Central memory CD4-positive, alpha-beta T cell (primary cell): ENCODE measurements at places on chromosomes 12 and 14.

DNA sequence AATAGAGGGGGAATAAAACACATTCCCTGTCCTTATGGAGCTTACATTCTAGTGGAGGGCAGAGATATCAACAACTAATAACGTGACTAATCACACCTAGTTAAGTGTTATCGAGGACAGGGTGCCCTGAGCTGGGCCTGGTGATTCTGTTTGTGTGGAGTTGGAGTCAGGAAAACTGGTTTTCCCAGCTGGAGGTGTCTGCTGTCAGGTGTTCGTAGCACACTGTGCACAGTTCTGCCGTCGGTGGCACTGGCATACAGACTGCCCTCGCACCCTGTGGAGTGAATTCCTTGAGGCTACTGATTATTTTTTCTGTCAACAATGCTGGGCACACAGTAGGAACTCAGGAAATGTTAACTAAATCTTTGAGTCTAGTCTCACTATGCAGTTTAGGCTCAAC, 900 bp upstream of the MTERF2 start:
- DNase-seq: no peak

DNA sequence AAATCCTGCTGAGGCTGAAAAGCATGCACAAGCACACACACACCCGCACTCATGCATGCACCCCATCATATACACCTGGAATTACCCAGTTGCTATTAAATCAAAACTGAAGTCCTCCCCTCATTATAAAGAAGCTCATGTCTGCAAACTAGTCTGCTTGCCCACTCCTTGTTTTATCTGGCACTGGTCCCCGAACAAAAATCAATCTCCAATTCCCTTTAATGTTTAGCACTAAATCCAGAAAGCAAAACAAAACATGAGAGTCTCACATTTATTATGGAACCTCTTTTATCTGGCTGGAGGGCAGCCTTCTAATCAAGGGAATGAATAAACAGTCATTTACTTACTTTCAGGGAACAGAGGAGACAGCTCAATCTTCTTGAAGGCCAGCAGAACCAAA, 1093.4 kb upstream of the FLRT2 start:
- no peak for DNase-seq

DNA sequence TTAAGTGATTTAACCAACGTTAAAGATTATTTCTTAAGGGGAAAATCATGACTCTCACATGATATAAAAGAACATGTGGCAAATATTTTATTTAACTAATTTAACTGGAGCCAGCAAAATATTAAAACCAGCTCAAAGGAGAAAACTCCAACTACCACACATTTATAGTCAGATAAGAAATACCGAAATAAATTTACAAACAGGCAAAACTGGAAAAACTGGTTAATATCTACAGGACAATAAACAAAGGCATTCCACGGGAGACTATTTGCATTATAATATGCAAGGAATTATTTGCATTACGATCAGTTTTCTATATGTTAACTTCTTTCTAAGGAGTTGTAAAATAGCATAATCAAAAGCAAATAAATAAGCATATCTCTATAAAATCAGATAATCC, 13.8 kb upstream of the BCL2L14 start:
- no peak for DNase-seq

DNA sequence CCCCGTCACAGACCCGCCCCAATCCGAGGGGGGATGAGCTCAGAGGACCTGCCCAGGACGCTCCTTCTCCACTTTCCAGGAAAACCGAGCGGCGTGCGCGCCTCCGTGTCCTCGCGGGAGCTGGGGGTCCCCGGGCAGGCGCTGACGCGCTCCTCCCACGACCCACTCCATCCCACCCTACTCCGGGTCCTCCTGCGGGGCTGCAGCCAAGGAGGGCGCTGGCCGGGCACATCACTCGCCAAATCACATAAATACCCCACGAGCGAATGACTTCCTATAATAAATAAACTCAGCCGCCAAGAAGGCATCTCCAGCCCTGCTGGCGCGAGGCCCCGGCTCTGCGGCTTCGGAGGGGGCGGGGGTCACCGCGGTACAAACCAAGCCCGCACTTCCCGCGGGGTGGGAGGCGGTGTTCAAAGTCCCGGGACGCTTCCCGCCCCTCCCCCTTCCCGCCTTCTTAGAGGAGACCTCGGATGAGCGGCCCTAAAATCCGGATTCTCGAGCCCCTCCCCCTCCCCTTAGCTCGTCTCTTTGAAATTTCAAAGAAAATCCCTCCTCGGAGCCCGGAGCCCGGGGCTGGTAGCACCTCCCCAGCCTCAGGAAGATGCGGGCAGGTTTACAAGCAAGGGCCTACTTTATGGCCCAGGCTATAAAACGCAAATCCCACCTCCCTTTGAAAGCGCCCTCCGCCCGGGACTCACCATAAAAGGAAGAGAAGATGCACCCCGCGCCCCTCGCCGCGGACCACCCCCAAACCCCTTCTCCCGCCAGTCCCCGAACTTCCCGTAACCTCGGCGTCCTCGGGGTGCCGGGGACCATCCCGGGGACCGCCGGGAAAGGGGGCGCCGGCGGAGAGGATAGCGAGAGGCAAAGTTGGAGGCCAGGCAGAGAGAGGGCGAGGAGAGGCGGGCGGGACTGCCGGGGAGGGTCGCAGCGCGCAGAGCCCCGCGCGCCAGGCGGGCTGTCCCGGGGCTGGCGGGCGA, 712 bp upstream of the FZD10 start:
- no peak for DNase-seq

- DNase-seq: no peak
Measured at GRCh38 chr14:77318006-77318553, 2.6 kb downstream of the POMT2 start.

- DNase-seq: no peak
Measured at GRCh38 chr12:8816448-8817050, 5.9 kb upstream of the A2ML1 start.

DNA sequence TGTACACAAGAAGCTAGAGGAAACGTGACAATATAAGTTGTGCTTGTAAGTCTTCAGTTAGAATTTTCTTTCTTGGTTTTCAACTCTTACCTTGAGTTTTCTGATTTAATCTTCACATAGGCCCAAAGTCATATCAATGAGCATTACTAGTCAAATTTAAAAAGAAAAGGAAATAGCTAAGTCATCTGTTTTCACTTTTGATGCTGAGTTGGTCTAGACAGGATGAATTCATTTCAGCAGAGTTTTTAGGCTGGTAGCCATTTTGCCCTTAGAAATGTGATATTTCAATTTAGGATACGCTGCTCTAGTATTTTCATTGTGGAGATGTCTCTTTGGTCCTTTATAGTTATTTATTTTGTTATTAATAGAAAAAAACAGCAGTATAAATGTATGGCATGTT, 44.6 kb upstream of the KRAS start:
- DNase-seq: no peak

DNA sequence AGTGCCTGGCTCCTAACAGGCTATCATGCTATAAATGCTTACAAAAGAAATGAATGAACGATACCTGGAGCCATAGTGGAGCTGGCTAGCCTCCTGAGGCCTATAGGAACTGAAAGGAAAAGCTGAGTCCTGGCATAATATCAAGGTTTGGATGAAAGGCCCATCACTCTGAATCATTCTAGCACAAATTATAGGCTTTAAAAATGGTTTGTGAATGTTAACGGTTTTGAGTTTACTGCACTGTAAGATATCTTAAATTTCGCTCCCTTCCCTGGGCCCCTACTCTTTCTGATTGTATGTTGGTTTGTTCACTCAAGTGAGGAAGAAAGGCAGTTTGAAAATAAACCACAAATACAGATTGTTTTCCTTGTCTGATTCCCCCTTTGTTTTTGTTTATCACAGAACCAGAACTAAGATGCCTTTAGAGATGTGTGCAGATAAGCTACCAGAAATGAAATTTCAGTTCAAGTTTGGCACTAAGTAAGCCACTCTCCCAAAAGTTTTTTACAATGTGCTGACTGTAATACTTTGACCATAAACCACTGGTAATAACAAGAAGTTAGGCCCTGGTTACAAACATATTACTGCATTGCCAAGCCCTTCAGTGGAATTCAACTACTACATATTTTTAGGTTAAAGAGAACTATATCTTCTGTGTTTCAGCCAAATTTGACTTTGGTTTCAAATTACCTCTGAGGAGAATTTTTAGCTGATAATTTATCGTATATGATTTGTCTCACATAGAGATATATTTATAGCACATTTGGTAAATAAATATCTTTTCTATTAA, 89.5 kb downstream of the ALX1 start:
- DNase-seq: no peak

GRCh38 chr14:21680072-21680471, 6.5 kb upstream of the OR4E1 start:
- DNase-seq: no peak

DNA sequence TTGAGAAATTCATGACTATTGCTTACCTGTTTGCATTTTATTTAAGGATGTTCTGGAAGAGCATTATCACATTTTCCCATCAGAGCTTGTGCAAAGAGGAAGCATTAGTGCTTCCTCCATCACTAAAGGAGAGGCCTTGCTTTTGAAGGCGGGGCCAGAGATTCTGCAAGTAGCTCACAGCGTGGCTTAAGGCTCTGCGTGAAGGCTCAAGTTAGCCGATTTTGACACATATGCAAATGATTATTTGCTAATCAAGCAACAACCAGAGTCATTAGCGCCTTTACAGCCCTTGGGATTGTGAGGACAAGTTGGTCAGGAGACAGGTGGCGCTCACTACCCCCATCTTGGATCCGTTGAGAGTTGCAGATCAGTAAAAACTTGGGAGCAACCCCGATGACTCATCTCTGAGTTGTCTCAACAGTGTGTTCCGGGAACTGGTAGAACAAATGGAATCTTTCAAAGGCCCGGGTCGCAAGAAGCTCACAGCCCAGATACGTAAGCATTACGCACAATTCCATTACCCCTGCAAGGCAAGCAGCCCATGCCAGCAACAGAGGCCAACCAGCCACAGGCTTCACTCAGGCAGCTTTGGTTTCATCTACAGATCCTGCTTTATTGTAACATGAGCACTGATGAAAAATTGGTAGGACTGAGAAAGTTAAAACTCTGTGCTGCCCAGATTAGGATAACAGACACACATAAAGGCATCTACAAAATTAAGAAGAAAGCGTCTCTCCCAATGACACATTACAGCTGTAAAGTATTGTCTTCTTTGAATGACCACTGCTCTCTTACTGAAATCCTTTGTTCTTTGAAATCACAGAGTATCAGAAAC, 34.9 kb upstream of the SPTSSA start:
- DNase-seq: no peak

- no peak for DNase-seq
Measured at GRCh38 chr12:64457032-64457431, 5.1 kb downstream of the TBK1 start.

DNA sequence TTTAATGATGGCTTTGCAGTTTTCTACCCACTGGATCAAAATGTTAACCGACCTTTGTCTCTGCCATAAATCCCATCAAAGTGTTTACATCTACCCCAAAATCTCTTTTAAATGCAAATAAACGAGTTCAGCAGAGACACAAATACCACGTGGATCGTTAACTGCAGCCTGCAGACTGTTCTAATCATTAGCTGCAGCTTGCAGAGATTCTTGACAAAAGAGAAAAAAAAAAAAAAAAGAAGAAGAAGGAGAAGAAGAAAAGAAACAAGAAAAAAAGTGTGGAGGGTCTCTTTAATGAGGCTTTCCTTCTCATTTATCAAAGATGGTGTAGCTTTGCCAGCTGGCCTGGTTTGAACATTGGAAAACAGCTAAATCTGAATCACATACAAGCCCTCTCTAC, 275.7 kb downstream of the NEDD1 start:
- no peak for DNase-seq

GRCh38 chr12:50927356-50927755, 25.0 kb upstream of the HIGD1C start:
- no peak for DNase-seq

- DNase-seq: no peak
Measured at GRCh38 chr12:110560048-110560447, 23.1 kb downstream of the PPTC7 start.

GRCh38 chr12:118126119-118126757, 9.7 kb upstream of the PEBP1 start:
- DNase-seq: no peak

GRCh38 chr12:64826234-64826633, 1.8 kb downstream of the TBC1D30 start:
- peak; percentile 17 for DNase-seq

- no peak for DNase-seq
Measured at GRCh38 chr14:22920697-22921096, 1.7 kb upstream of the RBM23 start.

DNA sequence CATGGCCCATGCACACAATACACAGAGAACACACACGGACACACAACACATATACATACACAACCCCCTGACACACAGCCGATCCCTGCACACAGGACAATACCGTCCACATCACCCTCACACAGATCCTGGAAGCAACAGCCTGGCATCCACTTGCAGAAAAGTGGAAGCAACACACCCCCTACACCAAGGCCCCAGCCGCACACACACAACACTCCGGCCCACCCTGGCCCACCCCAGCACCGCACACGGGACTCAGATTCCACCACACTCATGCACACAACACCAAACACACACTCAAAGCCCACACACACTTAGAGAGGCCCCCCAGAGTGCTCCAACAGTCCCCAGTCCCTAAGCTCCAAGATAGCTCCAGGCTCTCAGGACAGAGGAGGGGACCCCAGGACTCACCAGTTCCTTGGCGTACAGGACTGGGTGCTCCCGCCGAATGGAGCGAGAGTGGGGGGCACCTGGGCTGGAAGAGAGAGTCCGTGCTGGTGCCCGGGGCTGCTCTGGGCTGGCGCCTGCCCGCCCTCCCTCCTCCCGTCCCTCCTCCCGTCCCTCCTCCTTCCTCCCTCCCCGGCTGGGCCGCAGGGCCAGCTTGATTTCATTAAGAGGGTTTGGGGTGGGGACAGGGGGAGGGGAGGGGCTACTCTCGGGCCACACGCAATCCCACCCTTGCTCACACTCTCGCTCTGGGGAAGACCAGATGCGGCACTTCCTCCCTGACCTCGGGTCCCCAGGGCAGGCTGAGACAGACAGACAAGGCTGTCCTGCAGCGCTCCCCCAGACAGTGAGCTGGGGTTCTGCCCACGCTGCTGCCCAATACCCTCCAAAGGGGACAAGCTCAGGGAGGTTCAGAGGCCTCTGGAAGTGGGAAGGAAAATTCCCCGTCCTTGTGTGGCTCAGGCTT, at the start of gene TMEM119:
Gene TMEM119, minus strand, starts transcription at position 526 of the 913 bp plus-strand sequence. CDS start 5,701 bp downstream, outside the sequence.
- DNase-seq: no peak

DNA sequence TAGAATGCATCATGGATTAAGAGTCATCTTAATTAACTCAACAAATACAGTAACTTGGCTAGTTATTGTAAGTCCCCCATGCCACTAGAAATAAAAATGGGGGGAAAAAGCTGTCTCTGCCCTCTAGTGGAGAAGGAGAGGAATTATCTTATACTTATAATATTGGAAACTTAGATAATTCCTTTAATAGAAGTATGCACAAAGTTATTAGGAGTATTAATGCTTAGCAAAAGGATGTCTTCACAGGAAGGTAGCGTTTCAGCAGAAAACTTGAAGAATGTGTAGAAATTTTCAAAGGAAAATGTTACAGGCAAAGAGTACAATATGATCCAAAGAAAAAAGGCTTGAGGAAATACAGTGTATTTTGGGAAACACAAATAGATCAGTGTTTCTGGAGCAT, 19.8 kb downstream of the OR5AU1 start:
- peak; percentile 7 for DNase-seq

GRCh38 chr12:43370263-43370662, 181.7 kb downstream of the ADAMTS20 start:
- DNase-seq: no peak
